Choroid plexus epithelial cell (primary cell): ENCODE measurements at places on chromosomes 1 and 21.
A peak's percentile ranks its signal among the peaks of the same experiment; 100 is the strongest.

DNA sequence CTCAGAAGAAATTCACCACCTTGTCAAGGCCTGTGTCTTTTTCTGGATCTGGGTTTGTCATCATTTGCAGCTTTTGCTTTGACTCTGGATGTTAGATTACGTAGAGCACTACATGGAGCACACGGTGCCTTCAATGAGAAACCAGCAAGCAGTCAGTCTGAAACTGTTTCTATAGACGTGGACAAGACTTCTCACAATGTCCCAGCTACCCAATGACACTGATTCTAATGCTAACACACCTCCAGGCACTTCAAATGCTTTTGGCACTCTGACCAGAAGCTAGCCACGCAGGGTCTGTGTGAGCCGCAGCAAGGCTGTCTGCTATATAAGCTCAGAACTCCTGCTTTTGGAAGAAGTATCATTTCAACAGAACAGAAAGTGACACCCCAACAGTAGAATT is 38.2 kb downstream of the ITPKB start:
- no peak for DNase-seq

- DNase-seq, result peak; percentile 23
Measured at GRCh38 chr1:200353232-200353631, 56.6 kb downstream of the ZNF281 start.

DNA sequence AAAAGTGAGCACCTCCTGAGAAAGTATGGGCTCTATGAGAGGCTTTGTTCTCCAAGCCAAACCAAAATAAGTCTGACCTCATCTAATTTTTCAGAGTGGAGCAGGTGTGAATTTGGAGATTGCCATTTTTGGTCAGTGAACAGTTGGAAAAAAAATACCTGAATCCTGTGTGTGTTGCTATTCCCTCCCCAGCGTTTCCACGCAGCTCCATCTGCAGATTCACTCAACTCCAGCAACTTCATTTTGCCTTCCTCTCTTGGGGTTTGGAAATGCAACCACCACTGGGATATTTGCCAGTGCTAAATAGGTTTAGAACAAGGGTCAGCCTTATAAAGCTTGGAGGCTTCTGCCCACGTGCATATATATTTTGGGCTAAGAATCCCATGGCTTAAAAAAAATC is 11.2 kb downstream of the CASQ2 start:
- DNase-seq, result no peak

DNA sequence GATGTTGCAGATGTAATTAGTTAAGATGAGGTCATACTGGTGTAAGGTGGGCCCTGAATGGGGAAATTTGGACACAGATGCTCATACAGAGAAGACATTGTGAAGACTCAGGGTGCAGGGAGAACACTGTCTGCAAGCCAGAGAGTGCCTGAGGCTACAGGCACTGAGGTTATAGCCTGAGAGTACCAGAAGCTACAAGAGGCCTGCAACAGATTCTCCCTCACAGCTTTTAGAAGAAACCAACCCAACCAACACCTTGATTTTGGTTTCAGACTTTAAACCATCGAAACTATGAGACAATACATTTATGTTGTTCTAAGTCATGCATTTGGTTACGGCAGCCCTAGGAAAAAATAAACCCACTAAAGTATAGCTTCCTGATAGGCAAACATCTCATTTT is 321.7 kb upstream of the USP25 start:
- no peak for DNase-seq

DNA sequence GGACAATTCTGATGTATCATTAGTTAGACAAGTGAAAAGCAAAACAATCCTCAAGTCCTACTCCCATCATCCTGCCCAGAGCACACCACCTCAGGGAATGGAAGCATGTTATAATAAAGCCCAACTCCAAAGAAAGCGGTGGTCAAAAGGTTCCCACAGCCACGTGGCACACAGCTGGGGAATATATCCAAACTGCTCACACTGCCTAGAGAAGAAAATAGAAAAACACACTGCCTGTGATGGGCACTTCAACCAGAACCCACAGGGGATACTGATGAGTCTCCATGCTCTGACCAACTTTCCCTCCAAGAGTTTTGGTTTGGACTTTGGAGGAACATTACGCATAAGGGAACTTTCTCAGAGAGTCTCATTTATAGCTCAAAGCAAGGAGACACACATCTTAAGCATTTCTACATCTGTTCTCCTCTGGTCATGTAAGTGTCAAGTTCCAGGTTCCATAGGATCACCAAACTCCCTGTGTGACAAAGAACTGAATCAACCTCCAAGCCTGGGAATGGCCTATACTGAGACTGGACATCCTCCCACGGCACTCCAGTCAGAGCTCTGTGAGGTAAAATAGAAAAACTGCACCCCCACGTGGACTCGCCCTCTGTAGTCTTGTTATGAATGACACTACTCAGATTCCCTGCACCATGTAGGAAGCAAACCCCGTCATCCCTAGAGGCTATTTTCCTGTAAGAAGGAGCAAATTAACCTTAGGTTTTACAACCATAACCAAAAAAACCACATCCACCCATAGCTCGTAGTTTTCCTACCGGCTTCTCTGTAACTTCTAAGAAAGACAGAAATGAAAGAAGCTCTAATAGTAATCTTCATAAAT is 12.2 kb downstream of the DSTYK start:
- peak; percentile 37 for DNase-seq

DNA sequence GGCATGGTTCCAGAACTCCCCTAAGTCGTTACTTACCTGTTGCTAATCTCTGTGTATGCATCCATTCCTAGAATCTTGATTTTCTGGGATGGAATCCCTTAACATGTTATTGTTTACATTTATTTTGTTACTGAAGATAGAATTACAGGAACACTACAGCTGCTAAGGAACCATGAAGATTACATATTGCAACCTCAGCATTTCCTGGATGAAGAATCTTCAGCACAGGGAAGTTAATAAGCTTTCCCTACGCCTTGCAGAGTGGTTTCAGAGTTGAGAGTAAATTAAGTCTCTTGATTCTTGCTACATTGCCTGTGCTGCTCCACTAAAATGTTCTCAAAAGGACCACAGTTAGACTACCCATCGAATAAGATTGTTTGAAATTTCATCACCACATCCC is 31.4 kb upstream of the GBP6 start:
- DNase-seq, result no peak

DNA sequence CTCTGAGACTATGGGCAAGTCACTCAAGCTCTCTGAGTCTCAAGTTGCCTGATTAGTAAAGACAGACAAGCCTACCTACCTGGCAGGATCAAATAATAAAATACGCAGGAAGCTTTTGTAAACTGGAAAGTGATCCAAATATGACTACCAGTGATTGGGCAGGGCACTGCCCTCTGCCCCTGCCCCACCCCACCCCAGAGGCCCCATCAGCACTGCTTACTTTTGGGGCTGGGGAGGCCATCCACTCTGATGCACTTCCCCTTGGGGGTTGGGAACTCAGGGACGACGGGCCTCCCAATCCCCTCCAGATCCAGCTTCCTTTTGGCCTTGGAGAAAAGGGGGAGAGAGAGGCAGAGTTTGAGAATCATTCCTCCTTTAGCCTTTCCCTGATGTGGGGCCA is 6.9 kb downstream of the E2F2 start:
- no peak for DNase-seq

GRCh38 chr21:41170442-41170841 is 2.5 kb downstream of the BACE2 start:
- peak; percentile 35 for DNase-seq

DNA sequence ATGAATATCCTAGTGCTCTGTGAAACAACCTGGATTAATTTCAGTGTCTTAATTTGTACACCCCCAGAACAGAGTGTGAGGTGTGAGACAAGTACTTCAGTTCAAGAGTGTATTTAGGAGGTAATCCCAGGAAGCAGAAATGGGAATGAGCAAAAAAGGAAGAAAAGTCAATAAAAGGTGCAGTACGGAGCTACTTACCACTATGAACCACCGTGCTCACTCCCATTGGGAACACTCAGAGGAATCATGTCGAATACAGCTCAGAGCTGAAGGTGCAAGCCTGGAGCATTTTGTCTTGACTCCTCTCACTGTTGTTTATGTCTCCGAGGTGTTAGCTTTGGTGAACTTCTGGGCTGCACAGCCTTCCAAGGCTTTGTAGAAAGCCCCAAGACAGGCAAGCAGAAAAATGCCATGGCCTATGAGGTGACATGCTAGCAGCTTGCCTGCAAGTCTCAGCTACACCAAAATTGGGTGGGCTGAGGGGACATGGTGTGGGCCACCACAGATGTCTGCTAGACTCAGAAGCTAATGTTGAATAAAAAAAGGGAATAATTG is 7.4 kb upstream of the SVBP start:
- no peak for DNase-seq

DNA sequence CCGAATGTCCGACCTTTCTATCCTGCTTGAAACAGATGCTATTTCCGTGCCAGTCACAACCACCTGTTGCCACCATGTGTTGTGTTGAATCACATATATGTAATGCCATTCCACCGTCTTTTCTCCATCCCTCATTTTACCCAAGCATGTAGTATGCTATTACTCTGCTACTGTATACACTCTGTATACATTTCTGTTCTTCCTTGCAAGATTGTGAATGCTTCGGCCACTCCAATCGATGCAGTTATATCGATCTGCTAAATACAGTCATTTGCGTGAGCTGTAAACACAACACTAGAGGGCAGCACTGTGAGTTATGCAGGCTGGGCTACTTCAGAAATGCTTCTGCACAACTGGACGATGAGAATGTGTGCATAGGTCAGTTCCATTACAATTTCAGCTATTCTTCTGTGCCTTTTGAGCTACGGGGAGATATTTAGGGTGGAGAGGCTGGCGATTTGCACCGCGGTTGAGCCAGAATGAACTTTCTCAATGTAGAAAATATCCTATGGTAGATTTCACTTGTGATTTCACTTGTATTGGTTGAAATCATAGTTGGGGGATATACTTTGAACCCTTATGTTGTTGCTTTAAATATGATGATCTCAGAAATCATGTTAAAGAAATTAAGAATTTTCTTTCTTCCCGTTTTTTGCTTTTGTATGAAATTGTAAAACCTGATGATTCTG is 289.8 kb downstream of the NTNG1 start:
- peak; percentile 70 for DNase-seq

DNA sequence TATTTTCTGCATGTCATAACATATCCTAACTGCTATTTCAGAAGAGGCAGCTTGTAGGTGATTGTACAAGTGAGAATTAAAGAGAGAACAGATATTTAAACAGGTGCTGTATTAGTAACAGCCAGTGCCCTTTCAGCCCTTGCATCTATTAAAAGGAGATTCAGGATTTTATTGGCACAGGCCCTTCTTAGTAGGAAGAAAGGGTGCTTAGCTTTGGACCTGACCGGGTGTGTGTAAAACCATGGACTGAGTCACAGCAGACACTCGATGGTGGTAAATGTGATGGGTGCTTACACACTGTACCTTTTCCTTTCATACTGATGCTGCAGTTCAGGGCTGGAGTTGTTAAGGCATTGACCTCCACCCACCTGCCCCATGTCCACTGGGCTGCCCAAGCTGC is 12.7 kb upstream of the CD101 start:
- DNase-seq, result no peak
